DMS153 (cell line): ENCODE measurements at places on chromosomes 3 and 15.

DNA sequence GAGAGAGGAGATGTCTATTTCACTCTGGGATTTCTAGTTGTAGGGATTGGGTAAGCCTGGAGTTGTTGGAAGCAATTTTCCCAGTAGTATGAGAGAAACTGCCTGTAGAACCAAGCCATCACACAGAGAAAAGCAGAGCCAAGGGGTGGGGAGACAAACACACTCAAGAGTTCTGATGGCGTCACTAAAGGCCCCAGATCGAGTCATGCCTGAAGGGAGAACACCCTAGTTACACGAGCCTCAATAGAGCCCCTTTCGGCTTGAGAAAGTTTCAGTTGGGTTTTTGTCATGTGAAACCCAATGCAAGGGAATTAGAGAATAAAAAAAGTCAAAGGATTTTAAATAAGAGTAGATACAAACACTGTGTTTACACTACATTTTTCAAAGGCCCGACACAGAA, 66.1 kb upstream of the PFN2 start:
- no peak for DNase-seq

GRCh38 chr15:25730918-25731317, 132.2 kb downstream of the ATP10A start:
- DNase-seq: no peak

GRCh38 chr3:61858054-61858453, 296.7 kb downstream of the PTPRG start:
- DNase-seq: no peak

GRCh38 chr15:93278006-93278405, 189.0 kb upstream of the RGMA start:
- DNase-seq: no peak

DNA sequence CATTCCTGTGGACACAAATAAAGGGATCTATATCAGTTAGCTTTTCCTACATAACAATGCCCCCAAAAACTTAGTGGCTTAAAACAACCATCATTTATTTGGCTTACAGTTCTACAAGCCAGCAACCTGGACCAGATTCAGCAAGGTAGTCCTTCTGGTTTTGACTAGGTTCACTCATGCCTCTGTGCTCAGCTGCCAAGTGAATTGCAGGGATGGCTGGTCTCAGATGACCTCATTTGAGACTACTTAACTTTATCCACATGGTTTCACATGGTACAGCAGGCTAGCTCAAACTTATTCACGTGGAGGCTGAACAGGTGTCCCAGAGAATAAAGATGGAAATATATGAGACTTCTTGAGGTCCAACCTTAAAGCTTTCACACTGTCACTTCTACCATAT, 119.3 kb upstream of the BFSP2 start:
- DNase-seq: no peak

- DNase-seq: peak; percentile 41
Observed at GRCh38 chr3:156749244-156749643, 74.9 kb downstream of the TIPARP start.

- DNase-seq: no peak
Observed at GRCh38 chr15:29064290-29064689, 178.5 kb downstream of the APBA2 start.

- no peak for DNase-seq
Observed at GRCh38 chr3:132088291-132088690, 53.5 kb upstream of the CPNE4 start.

GRCh38 chr3:10968401-10968800, 24.1 kb upstream of the SLC6A1 start:
- DNase-seq: no peak

GRCh38 chr15:43446344-43446743, 46.6 kb downstream of the TP53BP1 start:
- no peak for DNase-seq

GRCh38 chr3:197513953-197514785, 41.6 kb downstream of the BDH1 start:
- DNase-seq: no peak

DNA sequence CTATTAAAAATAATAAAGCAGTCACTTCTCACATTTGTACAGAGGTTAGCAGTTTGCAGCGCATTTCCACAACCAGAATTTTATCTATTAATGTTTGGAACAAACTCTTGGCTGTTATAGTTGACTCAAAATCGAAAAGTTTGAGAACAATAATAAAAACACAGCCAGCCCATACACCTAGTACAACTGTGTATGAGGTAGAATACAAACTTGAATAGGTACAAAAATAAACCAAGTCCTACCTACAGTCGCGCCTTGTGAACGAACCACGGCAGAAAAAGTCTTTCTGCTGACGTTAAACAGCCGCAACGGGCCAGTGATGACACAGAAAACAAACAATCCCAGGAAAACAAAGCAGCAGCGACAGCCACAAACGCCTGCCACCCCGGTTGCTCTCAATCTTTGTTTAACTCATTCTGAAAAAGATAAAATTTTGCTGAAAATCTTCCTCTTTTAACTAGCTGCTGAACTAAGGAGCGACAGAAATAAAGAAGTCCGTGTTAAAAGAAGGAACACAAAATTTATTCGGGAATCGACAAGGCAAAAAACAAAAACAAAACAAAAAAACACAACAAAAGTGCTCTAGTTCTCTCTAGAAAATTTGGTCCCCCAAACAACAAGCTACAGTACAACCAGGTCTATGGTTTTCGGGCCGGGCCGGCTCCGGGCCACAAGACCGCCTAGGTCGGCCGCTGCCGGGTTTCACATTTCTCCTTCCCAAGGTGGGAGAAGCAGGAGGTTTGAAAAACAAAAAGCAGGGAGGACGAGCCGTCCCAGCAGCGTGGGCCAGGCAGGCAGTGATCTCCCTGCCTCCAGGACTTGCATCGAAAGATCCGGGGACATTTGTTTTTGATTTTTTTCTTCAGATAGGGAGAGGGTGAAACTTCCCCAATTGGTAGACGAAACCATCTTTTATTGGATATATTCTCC, 2.9 kb downstream of the FOXL2 start:
- no peak for DNase-seq

GRCh38 chr3:21909096-21909495, 158.1 kb upstream of the ZNF385D start:
- no peak for DNase-seq

DNA sequence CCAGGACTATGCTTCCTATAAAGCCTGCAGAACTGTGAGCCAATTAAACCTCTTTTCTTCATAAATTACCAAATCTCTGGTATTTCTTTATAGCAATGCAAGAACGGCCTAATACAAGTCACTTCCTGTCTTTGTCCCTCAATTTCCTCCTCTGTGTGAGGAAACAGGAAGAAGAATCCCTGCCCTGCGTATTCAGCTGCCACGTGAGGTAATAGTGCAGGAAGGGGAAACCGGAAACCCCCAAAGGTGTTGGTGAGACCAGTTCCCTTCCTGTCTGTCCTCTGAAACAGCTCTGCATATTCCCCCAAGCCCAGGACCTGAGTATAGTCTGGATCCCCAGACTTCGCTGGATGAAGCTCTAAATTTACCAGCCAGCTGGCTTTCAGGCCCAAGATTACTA, 18.1 kb upstream of the PTPN23 start:
- no peak for DNase-seq

DNA sequence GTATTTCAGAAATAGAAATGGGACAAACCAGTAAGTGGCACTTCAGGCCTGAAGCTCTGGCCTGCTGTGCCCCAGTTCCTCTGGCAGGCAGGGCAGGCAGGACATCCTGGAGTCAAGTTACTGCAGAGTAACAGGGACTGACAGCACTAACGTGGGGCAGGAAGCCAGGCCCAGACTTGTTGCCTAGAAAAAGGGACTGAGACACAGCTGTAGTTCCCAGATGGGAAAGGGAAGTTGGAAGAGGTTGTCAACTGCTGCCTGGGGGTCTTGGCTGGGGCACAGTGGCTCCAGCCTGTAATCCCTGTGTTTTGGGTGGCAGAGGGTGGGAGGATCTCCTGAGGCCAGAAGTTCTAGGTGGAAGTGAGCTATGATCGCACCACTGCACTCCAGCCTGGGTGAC, 171.9 kb downstream of the FMN1 start:
- DNase-seq: peak; percentile 7

DNA sequence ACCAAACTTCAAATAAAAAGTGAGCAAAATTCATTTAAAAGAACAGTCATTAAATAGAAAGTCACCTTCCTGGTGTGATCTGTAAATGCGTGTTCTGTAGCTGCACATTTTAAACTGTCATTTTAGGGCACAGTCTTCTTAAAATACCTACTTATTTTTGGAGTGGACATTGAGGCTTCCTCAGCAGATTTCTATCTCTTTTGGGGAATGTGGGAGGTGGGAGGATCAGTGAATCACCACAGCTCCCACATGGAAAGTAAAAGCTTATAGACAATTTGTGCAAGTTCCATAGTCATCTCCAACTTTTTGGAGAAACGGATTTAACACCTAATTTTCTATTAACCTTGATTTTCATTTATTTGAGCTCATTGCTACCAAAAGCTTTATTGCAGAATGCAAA, 21.0 kb upstream of the MOBP start:
- DNase-seq: no peak

GRCh38 chr3:111517801-111518200, 24.2 kb upstream of the CD96 start:
- DNase-seq: no peak

DNA sequence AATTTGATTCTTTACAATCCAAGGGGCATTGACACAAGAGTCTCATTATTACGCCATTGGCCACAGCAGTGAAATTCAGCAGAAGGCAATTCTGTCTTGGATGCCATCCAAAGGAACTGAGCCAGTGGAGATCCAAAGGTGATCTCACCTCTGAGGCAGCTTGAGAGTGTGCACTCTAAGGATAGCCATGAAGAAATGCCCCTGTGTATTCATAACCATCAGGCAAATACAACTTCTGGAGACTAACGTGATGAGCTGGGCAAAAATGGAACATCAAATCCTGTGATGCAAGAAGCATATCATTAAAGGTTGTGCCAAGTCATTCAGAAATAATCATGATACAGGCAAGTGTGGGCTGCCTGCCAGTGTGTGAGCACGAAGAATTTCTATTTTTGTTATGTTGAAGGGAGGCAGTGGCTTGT, 41.4 kb downstream of the ROBO2 start:
- DNase-seq: peak; percentile 36

- DNase-seq: no peak
Observed at GRCh38 chr3:151584566-151584965, 123.7 kb upstream of the IGSF10 start.

- no peak for DNase-seq
Observed at GRCh38 chr3:42179110-42179725, 86.8 kb downstream of the CCK start.

DNA sequence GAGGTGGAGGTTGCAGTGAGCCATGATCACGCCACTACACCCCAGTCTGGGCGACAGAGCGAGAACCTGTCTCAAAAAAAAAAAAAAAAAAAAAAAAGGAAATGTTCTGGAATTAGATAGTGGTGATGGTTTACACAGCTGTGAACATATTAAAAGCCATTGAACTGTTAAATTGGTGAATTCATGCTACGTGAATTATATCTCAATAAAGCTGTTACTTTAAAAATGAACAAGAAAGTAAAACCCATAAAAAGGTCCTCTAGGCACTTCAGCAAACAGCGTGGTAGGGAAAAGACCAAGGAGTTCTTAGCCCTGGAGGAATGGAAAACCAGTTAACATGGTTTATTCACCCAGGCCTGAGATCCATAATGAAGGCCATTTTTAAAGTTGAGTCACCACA, 180.1 kb downstream of the ATG7 start:
- no peak for DNase-seq

DNA sequence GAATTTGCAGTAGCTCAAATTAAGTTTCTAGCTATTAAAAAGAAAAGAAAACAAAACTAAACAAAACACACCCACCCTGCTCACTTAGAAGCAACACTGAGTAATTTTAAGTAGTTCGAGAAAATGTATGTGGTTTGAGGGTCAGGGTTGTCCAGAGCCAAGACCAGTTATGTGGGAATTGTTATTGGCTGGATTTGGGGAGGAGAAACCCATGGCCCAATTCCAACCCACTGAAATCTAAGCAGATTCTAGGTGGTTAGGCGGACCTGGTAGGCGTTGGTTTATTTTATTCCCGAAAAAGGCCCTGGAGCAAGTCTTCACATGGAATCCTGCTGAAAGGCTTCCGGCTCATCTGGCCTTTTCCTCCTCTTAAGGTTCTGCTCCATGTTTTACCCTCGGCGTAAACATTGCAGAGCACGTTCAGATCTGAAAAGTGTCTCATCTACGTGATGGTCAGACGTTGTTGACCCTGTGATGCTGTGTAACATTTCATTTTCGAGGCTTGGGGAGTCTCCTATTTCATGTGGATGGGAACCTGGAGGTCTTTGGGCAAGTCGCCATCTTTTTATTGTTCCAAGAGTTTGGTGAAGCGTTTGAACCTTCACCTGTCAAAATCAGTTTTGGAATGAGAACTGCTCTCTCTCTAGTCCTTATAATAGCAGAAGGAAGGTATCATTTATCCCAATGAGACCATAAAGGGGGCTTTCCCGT, 64.0 kb downstream of the FLNB start:
- no peak for DNase-seq

GRCh38 chr3:17551333-17551732, 191.1 kb downstream of the TBC1D5 start:
- no peak for DNase-seq

DNA sequence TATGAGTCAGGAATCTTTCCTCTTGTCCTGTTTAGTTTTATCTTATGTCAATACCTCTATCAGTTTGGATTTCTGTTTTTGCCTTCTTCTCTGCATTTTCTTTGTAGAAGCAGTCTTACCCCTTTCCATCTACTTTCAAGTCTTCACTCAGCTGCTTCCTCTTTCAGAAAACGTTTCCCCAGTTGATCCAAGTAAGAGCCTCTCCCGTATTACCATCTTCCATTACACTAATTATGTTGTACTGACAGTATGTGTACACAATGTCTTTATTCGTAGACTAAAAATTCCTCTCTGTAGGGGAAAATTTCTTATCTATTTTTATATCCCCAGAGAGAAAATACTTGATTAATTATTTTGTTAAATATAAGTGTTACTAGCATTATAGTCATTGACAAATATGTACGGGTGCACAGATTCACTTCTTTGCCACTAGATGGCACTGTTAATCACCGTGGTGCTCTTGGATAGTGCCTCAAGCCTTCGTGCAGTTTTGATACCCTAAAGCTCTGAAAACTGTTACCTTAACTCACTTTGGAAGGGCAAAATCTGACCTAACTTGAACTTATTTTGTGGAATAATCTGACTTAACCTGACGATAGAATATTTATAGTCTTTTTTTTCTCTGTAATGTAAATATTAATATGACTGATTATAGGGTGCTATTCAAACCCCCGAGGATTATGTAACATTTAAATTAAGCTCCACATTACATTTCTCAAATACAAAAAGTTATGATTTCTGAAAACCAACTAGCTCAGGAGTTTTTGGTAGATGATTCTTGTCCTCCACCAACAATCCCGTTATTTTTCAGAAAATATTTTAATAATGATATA, 74.2 kb upstream of the POU1F1 start:
- peak; percentile 35 for DNase-seq

DNA sequence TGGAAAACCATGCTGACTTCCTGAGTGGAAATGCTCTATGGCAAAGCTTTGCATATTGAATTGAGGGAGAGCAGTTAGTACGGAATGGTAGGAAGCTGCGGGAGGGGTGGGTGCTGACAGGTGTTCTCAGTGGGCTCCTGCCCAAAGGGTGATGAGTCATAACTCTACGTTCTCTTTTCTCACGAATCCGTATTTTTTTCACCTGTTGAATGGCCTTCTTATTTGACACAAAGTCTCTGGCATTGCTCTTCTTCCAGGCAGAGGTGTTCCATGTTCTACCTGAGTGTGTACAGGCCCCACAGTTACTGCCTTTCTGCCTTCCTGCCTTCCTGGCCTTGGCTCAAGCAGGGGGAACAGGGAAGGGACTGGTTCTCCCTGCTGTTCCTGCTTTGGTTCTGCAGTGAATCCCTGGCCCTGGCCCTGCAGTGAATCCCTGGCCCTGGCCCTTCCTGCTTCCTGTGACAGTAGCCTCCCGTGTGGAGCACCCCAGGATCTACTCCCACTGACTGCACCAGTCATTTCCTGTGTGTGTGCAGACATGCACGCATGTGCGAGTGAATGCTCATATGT, 31.9 kb downstream of the TRAK1 start:
- DNase-seq: no peak
